ENCODE measurements at places on chromosomes 7 and 10. TPM values are rescaled to one million over a fixed set of nuclear protein-coding genes. Genes with fewer than 3 reads are reported as not detected.

- DNase-seq, result no peak
These were observed 95.9 kb upstream of the TNRC18 start for GRCh38 chr7:5519515-5519928.

DNA sequence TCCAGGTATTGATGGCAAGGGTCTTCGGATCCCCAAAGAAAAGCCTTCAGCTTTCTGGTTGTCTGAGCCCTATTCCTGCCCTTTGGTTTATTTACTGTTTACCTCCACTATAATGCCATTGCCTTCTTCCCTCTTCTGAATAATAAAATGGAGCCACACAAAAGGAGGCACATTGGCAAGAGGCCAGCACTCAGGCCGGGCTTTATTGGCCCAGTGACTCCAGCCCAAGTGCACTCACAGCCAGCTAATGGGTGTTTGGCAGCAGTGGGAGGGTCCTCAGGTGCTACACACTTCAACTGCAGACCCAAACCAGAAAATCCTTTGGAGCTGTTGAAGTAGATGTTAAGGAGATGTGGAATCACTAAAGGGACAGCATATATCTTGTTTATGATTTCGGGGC is 336.0 kb downstream of the PLXNA4 start:
- DNase-seq, result peak; percentile 47

GRCh38 chr10:21891439-21891838 is 112.1 kb downstream of the DNAJC1 start:
- DNase-seq, result no peak

The FAM131B gene
- total RNA-seq, result 0.51 TPM

- DNase-seq, result no peak
These were observed 216.2 kb downstream of the AUTS2 start for GRCh38 chr7:69814421-69814962.

The LIPM gene
- total RNA-seq, result not detected

- DNase-seq, result no peak
These were observed 41.0 kb upstream of the AMPH start for GRCh38 chr7:38671911-38672905.

GRCh38 chr7:70736715-70737460 is 395.1 kb upstream of the GALNT17 start:
- no peak for DNase-seq

The IGFBP3 gene
- total RNA-seq, result 4.8 TPM

DNA sequence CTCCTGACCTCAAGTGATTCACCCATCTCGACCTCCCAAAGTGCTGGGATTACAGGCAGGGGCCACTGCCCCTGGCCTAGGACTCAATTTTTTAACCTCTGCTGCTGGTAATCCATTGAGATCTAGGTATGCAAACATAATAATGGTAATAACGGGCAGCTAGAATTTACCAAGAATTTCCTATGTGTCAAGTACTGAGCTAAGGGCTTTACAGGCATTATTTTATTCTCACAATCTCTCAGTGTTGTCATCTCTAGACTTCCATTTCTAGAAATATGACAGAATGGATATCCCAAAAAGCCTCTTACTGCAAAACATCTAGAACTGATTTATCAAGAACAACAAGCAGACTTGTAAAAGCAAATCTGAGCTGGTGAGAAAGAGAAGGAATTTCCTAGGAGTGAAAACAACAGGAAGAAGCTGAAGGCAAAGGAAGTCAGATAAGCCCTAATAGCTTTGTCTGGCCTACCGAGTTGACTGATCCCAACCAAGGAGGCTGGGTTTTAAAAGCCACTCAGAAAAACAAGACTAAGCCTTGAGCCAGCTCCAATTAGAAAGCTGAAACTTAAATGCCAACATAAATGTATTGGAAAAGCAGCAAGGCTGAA is 70.6 kb downstream of the CCDC71L start:
- peak; percentile 97 for DNase-seq

The DPYSL4 gene
- 6.1 TPM for total RNA-seq

DNA sequence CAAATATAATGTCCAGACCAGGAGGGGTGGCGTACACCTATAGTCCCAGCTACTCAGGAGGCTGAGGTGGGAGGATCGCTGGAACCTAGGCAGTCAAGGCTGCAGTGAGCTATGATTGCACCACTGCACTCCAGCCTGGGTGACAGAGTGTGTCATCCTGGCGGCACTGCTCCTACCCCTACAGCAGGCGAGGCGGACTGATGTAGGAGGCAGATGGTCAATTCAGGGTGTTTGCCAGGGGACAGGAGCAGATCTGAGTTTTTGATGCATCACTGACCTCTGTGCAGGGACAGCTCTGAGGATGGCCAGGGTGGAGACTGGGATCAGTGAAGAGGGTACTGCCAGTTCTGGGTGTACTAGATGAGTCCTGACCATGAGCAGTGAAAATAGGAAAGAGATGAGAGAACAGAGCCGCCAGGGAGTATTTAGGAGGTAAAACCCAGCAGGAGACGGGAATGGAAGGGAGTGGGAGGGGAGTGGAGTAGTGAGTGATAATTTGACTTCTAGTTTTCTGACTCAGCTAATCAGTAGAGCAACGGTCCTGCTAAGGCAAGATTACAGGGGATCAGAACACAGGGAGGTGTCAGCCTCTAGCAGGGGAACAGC is 75.3 kb downstream of the HIP1 start:
- no peak for DNase-seq

The RBP3 gene
- total RNA-seq, result not detected

Measured in dermis blood vessel endothelial cell (primary cell).